ENCODE measurements at places on chromosomes 12 and 14.
A peak's percentile ranks its signal among the peaks of the same experiment; 100 is the strongest.

GRCh38 chr12:47909839-47910465 lies 5.2 kb upstream of the VDR start:
- DNase-seq, result no peak

- DNase-seq, result no peak
Measured at GRCh38 chr14:57822081-57822480, 43.8 kb downstream of the SLC35F4 start.

- DNase-seq, result no peak
Measured at GRCh38 chr14:65461730-65462129, 49.2 kb downstream of the FUT8 start.

- no peak for DNase-seq
Measured at GRCh38 chr14:56144176-56144575, 26.0 kb downstream of the PELI2 start.

DNA sequence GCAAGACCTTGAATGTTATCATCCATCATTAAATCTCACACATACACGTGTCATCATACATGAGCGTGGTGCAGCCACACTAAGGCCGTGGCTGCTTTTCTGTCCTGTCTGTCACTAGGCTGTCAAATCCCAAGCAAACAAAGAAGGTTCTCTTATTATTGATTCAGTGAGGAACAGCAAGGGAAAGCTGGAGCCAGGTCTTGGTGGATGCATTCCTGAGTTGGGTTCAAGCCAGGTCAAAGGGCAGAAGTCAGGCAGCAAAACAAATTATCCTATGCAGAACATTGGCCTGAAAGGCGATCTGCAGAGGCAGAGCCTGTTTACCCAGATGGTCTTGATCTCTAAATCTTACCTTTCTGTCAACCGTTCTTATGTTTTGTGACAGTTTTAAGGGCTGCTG lies 252.3 kb downstream of the NEDD1 start:
- no peak for DNase-seq

DNA sequence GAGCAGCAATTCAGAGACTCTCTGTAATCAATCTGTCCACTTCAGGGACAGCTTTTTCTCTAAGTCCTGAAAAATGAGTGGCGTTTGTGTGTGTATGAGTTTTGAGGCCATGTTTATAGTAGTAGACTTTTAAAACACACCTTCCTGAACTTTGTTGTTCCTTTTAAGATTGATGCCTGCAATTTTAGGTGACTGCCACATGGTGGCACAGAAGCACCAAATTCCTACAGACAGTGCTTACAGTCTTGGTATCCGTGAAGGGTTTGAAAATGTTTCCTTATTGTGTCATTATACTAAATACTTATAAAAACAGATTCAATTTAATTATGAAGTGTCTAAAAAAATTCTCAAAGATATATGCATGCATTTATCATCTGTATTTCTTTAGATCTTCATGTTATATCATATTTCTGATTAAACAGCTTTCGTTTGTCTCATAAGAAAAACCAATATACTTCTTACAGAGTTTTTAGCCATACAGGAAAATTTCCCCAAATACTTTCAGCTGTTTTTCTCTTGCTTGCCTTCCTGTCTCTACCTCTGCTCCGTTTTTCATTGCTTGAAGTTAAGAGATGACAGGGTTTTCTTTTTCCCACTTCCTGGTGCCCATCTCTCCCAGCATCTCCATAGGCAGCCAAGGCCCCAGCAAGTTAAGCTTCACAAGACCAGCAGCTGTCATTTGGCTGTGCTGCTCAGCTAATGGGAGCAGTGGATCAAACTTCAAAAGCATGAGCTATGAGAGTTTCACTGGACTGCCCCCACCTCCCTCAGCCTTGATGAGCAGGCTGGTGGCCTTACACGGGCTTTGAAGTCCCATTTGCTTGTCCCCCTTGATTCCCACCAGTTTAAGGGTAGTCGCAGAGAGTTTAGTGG lies 259.6 kb downstream of the AKAP6 start:
- DNase-seq, result peak; percentile 26

DNA sequence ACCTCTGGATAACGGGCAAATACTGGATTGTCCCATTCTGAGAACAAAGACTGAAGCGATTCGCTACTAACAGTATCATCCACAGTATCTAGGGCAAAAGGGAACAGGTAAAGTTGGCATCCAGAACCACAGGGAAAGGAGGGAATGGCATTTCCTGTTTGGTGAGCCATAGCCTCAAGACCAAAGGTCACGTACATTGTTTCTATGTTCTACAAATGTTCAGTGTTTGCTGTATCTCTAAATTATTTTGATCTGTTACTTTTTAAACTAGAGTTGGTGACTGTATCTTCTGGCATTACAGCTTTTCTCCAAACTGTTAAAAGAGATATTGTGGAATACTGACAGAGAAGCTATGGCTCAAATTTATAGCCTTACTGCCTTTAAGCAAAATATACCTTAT lies 9.7 kb downstream of the MLH3 start:
- no peak for DNase-seq

DNA sequence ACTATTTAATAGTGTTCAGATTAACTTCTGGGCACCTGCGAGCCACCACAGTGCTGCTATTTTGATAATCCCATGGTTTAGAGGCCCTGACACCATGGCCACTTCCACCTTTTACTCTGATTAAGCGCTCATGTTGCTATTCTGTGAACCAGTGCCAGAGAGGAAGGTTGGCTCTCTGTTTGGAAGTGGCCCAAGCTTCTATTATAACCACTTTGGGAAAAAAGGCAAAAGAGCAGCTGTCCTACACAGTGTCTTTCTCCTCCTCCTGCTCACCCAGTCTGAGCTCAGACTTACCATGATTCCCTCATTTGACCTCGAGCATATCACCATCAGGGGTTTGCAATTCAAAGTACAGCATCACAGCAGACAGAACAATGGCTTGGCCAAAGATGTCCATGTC lies 23.3 kb downstream of the DYRK2 start:
- DNase-seq, result no peak

- DNase-seq, result no peak
Measured at GRCh38 chr14:21987937-21988336, 314.3 kb upstream of the OR4E1 start.

GRCh38 chr14:29007990-29008389 lies 241.4 kb downstream of the FOXG1 start:
- DNase-seq, result no peak

GRCh38 chr14:89922031-89922907 lies 32.3 kb downstream of the EFCAB11 start:
- no peak for DNase-seq

DNA sequence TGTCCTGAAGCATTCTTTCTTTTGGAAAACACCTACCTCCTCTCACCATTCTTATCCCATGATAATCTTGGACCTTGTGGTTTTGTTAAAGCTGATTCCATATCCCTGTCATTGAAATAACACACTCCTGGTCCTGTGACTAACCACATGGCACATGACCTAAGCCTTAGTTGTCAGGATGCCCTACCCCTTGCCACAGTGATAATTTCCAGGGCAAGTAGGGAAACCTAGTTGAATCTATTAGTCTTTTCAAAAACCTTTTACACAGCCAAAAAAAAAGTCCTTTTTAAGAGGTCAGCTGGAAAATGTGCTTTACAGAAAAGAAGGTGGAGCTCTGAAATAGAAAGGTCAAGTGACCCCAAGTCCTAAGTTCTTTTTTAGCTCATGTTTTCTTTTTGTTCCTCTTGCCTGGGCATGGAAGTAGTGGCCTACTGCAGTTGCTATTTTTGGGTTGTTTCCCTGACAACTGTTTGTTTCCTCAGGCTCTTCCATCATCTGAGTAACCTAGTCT lies 608.4 kb downstream of the LRFN5 start:
- no peak for DNase-seq

- DNase-seq, result no peak
Measured at GRCh38 chr12:132014915-132015280, 65.2 kb downstream of the EP400 start.

DNA sequence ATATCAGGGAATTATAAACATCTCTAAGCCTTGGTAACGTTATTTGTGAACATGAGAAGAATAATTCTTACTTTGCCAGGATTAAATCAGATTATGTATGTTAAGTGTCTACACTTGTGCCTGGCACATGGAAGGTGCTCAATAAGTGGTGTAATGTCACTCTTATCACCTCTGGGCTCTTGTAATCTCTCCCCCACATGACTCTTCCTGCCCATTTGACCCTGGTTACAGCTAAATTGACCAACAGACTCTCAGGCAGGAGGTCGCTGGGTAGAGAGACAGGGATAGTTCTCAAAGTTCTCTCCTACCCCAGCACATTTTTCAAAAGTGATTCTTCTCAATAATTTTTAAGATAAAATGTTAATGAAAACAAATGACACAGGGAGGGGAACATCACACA lies 137.8 kb upstream of the FRMD6 start:
- DNase-seq, result no peak

GRCh38 chr12:50739611-50740010 lies 24.3 kb upstream of the ATF1 start:
- no peak for DNase-seq

DNA sequence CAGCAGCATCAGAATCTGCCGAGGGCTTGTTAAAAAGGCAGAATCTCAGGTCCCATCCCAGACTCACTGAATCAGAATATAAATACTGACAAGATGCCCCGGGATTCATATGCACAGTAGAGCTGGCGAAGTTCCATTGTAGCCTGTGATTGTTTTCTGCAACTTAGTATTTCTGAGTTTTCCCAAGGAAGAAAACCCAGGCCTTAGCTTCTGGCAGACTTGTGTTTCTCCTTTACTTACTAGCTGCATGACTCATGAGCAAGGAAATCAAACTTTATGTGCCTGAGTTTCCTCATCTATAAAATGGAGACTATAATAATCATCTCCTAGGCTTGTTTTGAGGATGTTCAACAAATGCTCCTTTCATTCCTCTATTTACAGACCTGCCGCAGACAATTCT lies 278.5 kb upstream of the PLEKHG7 start:
- no peak for DNase-seq

DNA sequence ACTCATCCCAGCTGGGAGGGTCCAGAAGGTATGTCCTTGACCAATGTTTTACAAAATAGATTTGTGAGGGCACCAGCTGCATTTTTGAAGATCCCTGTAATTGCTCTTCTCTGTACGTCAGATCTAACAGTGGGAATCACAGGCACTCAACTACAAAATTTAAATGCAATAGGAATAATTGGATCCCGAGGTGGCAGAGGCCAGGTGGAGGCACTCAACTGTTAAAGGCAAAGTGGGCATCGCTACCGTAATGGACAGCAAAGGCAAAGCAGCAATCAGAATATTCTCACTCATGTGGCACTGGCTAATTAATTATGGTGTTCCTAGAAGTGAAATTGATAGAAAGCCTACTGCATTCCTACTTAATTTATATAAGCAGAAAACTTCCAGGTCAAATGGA lies 27.9 kb upstream of the PSMC1 start:
- DNase-seq, result no peak

GRCh38 chr12:6171409-6172015 lies 28.7 kb upstream of the CD9 start:
- DNase-seq, result no peak

GRCh38 chr12:64674367-64674922 lies 64.2 kb downstream of the RASSF3 start:
- DNase-seq, result no peak

DNA sequence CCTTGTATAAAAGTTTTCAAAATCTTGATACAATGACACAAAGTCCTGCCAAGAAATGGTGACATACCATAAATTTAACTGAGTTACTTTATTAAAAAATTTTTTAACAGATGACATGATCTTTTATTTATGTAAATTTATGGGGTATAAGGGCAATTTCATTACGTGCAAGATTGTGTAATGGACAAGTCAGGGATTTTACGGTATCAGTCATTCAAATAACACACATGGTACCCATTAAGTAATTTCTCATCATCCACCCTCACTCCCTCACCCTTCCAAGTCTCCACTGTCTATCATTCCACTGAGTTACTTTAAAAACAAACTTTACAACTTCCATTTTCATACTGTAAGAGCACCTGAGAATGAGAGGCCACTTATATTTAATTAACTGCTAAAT lies 37.4 kb downstream of the SPTLC2 start:
- DNase-seq, result no peak

DNA sequence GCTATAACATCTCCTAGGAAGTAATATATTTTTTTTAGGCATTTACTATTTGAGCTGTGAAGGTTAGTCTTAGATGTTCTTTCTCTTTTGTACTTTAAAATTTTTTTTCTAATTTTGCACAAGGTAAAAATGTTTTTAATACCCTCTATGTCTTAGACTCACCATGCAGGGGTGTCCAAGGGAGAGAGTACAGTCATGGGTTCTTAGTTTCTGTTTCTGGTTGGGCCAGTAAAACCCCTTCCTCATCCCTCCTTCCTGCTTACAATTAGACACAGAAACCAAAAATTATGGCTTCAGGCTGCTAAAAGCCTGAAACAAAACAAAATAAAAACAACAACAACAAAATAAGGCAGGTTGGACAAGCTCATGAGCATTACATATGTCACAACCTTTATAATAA lies 193.0 kb downstream of the SYT1 start:
- DNase-seq, result no peak

GRCh38 chr14:98984719-98985041 lies 287.3 kb downstream of the BCL11B start:
- DNase-seq, result no peak

DNA sequence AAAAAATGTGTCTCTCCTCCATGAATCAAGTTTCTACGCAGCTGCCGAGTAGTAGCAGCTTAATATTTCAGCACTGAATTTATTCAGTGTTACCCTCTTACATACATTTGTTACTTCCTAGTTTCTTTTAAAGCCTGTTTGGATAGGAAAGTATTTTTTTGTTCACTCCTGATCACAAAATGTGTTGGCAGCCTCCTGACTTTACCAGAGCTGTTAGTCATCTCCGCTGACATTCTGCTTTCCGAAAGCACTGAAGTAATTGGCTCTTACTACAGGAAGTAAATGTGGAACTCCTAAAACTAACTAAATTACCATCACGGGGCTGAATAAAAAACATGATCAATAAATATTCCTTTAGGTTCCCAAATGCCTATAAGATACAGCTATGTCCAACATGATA lies 225.5 kb downstream of the EPS8 start:
- no peak for DNase-seq

DNA sequence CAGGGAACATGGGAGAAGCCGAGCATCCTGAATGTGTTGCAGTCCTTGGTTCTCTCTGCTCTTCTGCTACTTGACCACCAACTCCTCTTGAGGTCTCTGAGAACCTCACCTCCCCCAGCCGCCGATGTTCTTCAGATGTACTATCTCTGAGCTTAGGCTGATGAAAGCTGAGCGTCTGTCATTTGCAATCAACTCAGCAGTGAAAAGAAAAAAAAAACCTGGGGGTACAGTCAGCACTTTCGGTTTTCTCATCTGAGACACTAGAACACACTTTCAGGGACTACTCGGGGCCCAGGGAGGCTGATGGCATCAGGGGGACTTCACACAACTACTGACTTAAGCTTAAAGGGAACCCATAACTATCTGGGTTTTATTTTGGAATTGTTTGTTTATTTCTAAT lies 9.6 kb upstream of the FLVCR2 start:
- no peak for DNase-seq

GRCh38 chr12:117563706-117564105 lies 202.3 kb upstream of the NOS1 start:
- no peak for DNase-seq

Data from NCI-H1694 (cell line).